ENCODE measurements at places on chromosomes 12 and 14.

- DNase-seq = peak; percentile 40
Measured at GRCh38 chr12:38328306-38328895, 11.8 kb downstream of the ALG10B start.

DNA sequence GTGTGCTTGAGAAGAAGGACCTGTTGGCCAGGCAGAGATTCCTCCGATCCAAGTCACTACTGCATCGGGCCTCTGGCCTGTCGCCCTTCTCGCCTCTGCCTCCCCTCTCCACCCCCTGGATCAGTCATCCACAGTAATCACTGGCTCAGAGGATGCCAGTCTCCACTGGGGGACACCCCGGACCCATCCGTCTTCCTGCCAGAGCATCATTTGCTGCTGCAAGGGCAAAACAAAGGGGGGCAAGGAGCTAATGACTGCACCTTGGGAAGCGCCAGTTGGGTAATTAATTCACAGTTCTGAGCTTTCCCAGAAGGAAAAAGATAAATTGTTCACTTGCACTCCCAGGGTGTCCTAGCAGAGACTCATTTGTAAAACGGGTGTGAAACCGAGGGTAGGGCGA is 215.4 kb downstream of the GLT1D1 start:
- DNase-seq = no peak

GRCh38 chr12:87818441-87818840 is 210.8 kb downstream of the C12orf50 start:
- no peak for DNase-seq

GRCh38 chr12:98646294-98647090 is 1.4 kb downstream of the APAF1 start:
- DNase-seq = peak; percentile 20

GRCh38 chr12:103530307-103531066 is 34.7 kb upstream of the C12orf42 start:
- DNase-seq = no peak

GRCh38 chr12:93860668-93861373 is 183.6 kb downstream of the CRADD start:
- no peak for DNase-seq

GRCh38 chr12:95909871-95910270 is 32.5 kb downstream of the CCDC38 start:
- DNase-seq = no peak

- no peak for DNase-seq
Measured at GRCh38 chr14:44009642-44010041, 497.4 kb downstream of the FSCB start.

GRCh38 chr12:110860833-110861296 is 14.1 kb downstream of the CCDC63 start:
- no peak for DNase-seq

- DNase-seq = peak; percentile 75
Measured at GRCh38 chr12:93242154-93242972, 135.4 kb upstream of the NUDT4 start.

GRCh38 chr12:123223241-123223668 is 9.7 kb downstream of the MPHOSPH9 start:
- no peak for DNase-seq

- DNase-seq = no peak
Measured at GRCh38 chr12:52542157-52542556, 10.8 kb downstream of the KRT71 start.

DNA sequence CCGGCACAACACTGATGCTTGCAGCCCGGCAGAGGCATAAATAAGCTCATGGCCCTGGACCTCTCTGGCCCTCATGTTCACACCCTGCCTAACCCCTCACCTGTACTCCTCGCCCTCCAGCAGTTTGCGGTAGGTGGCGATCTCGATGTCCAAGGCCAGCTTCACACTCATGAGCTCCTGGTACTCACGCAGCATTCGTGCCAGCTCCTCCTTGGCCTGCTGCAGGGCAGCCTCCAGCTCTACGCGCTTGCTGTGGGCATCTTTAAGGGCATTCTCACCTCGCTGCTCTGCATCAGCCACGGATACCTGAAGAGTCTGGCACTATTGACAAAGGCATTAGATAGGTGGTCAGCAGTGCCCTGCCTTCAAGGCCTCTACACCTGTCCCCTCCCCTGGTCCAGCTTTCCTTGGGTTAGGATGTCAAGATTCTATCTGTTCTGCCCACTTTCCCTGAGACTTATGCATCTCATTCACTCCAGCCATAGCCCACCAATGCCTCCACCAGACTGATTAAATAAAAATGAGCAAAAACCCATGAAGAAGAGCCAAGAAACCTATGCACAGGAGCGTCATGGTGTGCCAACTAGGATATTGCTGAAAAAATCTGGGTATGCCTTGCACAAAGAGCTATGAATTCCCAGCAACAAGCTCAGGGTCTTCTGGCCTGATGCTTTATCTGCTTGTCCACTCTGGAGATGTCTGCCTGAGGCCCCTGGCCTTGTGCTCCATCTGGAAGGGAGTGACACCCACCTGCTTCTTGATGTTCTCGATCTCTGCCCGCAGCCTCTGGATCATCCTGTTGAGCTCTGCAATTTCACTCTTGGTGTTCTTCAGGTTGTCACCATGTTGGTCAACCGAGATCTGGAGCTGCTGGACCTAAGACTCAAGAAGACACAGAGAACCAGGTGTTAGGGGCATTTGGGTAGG is 6.1 kb downstream of the KRT4 start:
- no peak for DNase-seq

DNA sequence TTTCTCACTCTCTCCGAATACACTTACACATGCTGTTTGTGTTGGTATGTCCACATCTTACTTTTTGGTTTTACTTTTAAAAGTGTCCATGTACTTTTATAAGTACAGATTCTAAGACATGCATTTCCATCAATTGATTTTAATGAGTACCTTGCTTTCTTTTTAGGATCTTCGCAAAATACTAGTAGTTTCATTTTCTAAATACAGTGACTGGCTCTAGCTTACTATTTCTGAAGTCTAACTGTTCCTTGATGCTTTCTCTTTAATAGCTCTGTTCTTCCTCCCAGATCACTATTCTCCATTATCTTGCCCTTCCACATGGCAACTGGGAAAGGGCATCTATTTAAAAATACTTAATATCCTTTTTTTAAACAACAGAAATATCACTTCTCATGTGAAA is 164.1 kb downstream of the KITLG start:
- no peak for DNase-seq

- no peak for DNase-seq
Measured at GRCh38 chr12:16119618-16120415, 157.7 kb downstream of the SLC15A5 start.

GRCh38 chr12:85006206-85006605 is 29.9 kb downstream of the TSPAN19 start:
- no peak for DNase-seq

- no peak for DNase-seq
Measured at GRCh38 chr12:55822228-55822627, 4.4 kb downstream of the ORMDL2 start.

- DNase-seq = no peak
Measured at GRCh38 chr14:49218436-49219092, 367.6 kb downstream of the RPS29 start.

DNA sequence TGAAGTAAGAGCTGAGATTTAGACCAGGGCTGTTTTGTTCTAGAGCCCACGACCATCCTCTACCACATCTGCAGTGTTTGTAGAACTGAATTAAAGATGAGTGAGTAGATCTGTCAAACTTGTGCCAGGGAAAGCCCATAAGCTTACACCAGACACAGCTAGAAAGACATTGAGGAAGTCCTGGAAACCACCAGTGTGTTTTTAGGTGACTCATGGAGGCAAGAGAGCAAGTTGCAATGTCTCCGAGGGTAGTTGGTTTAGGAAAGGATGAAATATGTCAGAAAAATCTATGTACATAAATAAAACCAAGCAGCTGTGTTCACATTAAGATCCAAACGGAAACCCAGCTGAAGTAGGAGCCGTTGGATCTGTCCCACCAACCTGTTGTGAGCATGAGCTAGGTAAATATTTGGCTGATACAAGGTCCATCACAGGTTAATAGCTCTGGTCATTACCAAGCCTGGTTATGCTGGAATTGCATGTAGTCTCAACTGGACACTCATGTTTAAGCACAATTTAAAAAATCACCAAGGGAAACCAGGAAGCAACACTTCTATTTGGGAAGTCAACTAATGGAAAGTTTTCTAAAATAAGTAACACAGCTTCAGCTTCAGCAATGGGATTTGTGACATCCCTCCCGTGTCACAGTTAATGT is 49.9 kb upstream of the PLEKHG3 start:
- peak; percentile 93 for DNase-seq

GRCh38 chr12:65083581-65083980 is 37.5 kb downstream of the WIF1 start:
- no peak for DNase-seq

DNA sequence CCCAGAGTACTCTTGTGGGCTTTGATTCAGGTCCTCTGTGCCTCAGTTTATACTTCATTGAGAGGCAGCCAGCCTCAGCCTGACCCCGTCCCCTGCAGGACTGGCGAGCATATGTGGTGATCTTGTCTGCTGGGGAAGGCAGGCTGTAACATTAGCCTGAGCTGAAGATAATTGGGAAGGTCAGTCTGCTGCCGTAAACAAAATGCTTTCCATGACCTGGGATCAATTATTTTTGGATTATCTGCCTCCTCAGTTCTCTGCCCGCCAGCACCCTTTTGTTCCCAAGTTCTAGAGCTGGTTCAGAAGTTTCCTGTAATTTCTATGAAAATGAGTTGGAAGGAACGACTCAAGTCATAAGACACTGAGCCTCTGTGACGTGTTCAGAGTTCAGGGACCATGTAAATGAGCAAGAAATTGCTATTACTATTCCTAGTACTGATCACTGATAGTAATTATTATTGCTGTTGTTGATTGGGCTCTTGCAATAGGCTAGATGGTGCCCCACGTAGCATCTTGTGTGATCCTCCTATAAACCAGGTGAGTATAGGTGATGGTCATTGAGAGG is 4.5 kb downstream of the ORAI1 start:
- DNase-seq = no peak

GRCh38 chr14:100656996-100657395 is 69.7 kb upstream of the DLK1 start:
- no peak for DNase-seq

DNA sequence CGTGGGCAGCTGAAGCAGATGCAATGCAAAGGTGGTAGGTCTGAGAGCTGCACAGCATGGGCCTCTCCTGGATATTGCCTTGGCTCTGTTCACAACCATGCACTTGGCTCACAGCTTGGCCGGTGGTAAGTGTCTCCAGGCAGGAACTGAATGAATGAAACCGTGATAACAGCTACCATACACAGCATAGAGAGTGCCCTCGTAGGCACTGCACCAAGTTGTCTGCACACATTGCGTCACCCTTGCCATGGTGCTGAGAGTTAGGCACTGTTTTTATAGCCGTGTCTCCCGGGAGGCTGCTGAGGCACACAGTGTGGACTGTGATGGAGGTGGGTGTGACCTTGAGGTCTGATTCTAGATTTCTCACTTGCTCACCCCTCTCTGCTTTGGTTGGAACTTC is 157.6 kb upstream of the VASH1 start:
- no peak for DNase-seq

DNA sequence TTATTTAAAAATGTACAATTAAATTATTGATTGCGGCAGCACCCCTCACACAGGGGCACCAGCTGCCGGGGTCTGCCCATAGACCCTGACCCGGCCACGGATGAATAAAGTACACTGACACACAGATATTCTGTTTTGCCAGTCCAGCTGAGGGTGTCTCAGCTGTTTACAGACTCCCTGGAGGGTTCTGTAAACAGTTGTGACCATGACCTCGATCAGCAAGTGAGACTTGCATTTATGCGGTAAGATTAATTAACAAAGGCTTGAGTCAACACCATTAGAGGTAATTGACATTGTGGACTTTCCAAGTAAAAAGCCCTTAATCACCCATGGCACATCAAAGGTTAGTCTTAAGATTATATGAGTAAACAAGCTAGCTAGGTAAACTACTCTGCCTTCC is 94.3 kb downstream of the FUT8 start:
- no peak for DNase-seq

DNA sequence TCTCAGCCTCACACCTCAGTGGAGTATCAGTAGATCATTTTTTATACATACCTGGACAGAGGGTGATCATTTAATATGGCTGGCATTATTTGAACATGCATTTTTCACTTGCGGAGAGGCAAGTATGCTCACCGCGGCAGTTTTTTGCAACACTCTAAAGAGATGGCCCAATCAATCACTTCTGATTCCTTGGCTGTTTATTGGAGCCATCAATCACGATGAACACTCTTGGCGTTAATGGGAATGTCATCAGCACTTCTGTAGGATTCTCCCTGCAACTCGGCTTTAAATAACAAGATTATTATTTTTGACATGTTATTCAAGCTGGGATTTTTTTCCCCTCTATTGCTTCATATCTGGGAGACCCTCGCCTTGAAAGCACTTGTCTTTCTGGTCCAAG is 46.9 kb upstream of the SLC24A4 start:
- no peak for DNase-seq

GRCh38 chr12:21764950-21765349 is 9.6 kb downstream of the KCNJ8 start:
- DNase-seq = no peak

DNA sequence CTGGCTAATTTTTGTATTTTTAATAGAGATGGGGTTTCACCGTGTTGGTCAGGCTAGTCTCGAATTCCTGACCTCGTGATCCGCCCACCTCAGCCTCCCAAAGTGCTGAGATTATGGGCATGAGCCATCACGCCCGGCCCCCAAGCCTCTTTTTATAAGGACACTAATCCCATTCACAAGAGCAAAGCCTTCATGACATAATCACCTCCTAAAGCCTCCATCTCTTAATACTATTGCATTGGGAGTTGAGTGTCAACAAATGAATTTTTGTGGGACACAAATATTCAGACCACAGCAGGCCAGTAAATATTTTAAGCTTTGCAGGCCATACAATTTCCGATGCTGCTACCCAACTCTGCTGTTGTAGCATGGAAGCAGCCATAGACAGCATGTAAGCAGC is 10.9 kb downstream of the RNF212B start:
- peak; percentile 64 for DNase-seq

- no peak for DNase-seq
Measured at GRCh38 chr14:64409126-64409920, 21.2 kb downstream of the MTHFD1 start.

GRCh38 chr14:104993808-104994591 is 8.4 kb downstream of the CLBA1 start:
- no peak for DNase-seq

DNA sequence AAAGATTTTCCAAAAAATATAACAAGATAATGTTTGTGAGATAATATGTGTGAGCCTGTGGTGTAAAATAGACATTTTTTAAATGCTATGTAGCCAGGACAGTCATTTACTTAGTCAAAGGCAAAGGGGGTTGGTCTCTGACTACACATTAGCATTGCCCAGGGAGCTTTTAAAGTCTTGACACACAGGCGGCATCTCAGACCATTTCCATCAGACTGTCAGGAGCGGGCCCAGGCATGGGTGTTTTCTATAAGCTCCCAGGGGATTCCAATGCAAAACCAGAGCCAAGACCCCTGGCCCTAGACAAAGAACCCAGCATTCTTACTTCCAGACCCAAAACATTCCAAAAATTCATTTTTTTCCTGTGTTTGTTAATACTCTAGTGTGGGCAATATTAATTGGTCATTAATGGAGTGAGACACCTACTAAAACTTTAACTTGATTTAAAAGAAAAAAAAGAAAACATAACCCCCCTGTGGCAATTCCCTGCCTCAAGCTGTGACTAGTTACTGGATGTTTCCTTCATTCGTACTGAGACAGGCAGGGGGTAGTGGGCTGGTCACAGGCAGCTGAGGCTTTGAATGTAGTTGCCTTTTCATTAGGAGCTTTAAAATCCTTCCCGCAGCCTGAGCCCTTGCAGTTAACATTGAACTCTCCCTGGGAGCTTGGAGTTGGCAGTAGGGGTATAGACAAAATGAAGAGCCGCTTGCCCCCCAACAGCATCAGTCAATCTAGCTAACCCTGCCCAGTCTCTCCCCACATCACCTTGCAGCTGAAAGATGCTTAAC is 103.7 kb downstream of the CMKLR1 start:
- DNase-seq = no peak

- DNase-seq = no peak
Measured at GRCh38 chr14:22870811-22871223, 723 bp upstream of the LRP10 start.

Measured in fibroblast of villous mesenchyme (primary cell).